ENCODE measurements at places on chromosomes 6 and 20.

- no peak for DNase-seq
Observed at GRCh38 chr6:44001318-44002066, 125.8 kb downstream of the MRPL14 start.

DNA sequence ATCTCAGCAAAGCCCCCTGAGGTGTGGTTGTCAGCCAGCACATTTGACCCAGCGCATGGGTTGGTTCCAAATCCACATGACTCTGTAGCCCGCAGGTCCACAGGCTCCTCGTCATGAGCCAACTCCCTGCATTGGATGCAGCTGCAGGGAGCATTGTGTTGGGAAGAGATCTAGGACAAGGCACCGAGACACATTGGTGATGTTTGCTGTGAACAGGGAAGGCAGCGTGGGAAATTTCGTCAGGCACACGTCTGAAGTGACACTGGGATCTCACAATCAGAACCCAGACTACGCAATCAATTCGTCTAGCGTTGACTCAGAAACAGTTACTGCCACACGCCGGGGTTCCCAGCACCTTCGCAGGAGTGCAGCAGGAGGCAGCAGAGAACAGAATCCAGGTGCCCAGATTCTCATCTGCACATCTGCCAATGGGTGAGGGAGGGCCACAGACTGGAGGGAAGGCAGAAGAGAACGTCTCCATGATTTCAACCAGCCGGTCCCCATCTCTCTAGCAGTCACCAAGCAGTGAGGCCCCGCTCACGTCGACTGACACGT is 177.0 kb downstream of the TTLL2 start:
- DNase-seq = no peak

GRCh38 chr6:46233129-46233528 is 62.3 kb upstream of the ENPP5 start:
- DNase-seq = no peak

- DNase-seq = no peak
Observed at GRCh38 chr20:64181391-64181790, 17.1 kb downstream of the MYT1 start.

DNA sequence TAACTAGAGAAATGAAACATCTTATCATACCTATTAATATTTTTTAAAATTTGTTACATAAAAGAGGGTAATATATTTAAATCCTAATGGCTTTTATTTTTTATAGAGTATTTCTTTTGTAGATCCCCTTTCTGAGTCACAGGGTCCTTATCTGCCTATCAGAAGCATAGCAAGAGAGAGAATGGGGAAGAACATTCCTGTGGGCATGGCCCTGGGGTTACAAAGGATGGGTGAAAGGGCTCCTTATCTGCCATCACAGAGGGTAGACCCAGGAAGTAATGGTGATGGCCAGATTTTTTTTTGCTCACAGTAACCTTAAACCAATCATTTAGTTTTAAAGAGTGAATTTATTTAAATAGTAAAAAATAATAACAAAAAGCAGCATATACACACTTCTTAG is 582.1 kb upstream of the HTR1E start:
- DNase-seq = no peak

GRCh38 chr6:112337209-112337638 is 9.9 kb upstream of the RFPL4B start:
- DNase-seq = peak; percentile 83
